Hippocampal formation (tissue), 2 donors: ENCODE measurements at places on chromosomes 11 and 22.

GRCh38 chr11:108620958-108621772 lies 27.6 kb upstream of the EXPH5 start:
- no peak for DNase-seq

DNA sequence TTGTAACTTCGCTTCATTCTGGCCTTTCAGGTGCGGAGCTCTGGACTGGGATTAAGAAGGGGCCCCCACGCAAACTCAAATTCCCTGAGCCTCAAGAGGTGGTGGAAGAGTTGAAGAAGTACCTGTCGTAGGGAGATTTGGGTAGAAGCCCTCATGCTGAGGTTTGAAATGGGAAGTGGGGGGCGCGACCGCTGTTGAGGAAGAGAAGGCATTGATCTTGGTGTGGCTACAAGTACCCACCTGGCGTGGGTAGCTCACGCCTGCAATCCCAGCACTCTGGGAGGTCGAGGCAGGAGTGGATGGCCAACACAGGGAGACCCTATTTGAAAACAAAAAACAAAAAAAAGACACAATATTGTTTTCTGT lies 779 bp downstream of the SELENOH start:
- DNase-seq: no peak

GRCh38 chr11:43360361-43361032 lies 1.8 kb downstream of the TTC17 start:
- DNase-seq: no peak

DNA sequence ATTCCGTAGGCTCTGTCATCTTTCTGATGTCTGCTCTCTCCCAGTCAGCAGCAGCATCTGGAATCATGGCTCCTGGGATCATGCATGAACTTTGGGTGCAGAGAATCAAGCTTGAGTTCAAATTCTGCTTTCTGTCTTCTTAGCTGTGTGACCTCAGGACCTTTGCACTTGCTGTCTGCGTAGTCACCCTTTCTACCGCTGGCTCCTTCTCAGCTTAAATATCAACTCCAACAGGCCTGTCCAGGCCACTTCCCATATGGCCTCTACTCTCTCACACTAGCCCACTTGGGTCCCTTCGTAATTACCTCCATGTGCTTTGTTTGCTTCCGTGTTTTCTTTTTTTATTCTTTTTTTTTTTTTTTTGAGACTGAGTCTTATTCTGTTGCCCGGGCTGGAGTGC lies 4.6 kb upstream of the GGA1 start:
- DNase-seq: no peak

DNA sequence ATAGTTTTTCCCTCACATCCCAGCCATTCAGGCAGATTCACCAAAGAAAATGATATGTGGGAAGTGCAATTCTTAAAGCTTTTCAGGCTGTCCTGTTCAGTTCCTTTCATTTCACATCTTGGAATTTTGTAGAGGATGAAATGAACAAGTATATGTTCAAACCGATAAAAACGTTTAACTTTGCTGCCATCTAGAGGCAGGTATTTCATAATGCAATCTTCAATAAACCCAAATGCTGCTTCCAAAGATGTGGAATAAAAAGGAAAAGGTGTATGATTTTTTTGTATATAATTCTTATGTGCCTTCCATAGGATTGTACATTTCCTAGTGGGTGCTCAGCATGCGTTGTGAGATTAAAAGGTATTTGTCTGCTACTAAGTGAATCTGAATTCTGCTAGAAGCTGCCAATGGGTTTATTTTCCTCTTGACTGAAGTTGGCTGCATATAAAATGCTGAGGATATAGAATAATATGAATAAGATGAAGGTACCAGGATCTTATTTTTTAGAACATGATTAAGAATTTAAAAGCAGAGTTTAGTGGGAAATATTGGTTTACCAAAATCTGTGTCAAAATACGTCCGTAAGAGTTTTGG lies 199.3 kb downstream of the PGR start:
- peak; percentile 86 for DNase-seq

DNA sequence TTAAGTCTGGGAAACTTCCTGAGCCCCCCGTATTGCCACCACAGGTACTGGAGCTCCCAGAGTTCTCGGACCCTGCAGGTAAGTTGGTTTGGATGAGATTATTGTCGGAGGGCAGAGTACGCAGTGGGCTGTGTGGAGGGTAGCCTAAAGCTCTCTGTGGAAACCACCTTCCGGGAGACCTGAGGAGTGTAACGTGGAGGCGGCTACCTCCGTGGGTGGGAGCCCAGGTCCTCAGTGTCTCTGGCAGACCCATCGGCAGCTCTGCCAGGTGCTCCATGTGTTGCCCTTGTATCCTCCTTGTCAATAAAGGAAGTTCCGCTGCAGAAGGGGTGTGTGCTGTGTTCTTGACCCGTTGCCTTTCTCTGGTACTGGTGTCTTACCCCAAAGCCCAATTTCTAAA lies 61.4 kb downstream of the SYT13 start:
- DNase-seq: no peak

GRCh38 chr11:100586361-100587101 lies 100.6 kb upstream of the ARHGAP42 start:
- no peak for DNase-seq

GRCh38 chr11:12598330-12599256 lies 75.6 kb upstream of the TEAD1 start:
- DNase-seq: no peak

- DNase-seq: no peak
These were observed 64.4 kb downstream of the SPON1 start for GRCh38 chr11:14026961-14027360.

- DNase-seq: no peak
These were observed 163.4 kb upstream of the NECTIN1 start for GRCh38 chr11:119892311-119892808.

- DNase-seq: no peak
These were observed 43.9 kb downstream of the DDX6 start for GRCh38 chr11:118746988-118747585.

- peak; percentile 99 for DNase-seq
These were observed at the start of gene YIF1A for GRCh38 chr11:66288671-66289547. TSS of gene YIF1A (minus strand) at chr11:66289143. CDS start at chr11:66288985, 158 bp downstream.

- peak; percentile 19 for DNase-seq
These were observed 77.0 kb downstream of the ZNF280B start for GRCh38 chr22:22431271-22432220.

GRCh38 chr11:127619946-127620345 lies 619.4 kb upstream of the KIRREL3 start:
- no peak for DNase-seq

DNA sequence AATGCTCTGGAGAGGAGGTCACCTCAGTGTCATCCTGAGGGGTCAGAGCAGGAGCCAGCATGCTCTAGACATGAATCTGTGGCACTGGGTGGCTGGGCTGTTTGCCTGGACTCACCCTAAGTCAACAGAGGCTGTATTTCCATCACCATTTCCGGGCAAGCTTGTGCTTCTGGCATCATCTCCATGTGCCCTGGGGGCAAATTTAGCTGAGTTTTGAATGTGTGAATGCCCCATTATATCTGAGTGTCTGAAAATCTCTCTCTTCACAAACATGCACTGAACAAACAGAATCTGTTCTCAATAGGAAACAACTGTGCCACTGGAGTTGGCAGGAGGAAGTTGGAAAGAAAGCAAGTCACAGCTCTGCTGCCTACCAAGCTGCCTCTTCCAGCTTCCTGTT lies 356.2 kb downstream of the GRM5 start:
- DNase-seq: peak; percentile 78

DNA sequence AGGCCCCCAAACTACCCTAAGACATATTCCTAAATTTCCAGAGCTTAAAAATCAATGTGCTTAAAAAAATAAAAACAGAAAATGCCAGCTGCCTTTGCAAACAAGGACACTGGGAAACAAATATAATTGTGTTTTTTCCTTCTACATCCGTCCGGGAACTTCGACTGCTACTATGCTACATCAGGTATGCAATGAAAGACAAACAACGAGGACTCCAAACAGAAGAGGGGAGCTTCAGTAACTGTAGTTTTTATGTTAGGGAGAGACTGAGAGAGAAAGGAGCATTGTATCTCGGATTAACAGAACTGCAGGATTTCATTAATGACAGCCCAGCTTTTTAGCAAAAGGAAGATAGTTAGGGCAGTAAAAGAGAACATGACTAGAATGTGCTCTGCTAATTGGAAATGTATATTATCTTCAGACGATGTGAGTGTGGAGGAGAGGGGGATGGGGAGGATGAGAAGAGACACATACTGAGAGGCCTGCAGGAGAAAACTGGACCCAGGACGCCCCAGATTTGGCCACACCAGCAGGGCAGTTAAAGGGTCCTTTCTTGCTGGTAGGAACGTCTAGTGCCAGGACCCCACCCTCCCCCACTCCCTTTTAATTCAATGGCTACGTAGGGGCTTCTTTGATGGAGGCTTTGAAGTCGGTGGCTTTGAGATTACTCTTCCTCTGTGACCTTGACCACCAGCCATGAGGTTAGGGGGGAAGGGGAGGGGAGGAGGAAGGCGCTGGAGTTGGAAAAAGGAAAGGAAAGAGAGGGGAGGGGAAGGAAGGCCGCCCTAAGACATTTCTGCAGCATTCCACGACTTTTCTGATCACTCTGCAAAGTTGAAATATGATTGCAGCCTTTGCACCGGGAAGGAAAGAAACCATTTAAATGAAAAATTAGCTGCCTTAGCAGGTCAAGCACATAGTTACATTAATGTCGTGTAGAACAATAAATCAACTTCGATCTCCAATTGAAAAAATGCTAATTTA lies 187.1 kb downstream of the BLID start:
- DNase-seq: no peak

DNA sequence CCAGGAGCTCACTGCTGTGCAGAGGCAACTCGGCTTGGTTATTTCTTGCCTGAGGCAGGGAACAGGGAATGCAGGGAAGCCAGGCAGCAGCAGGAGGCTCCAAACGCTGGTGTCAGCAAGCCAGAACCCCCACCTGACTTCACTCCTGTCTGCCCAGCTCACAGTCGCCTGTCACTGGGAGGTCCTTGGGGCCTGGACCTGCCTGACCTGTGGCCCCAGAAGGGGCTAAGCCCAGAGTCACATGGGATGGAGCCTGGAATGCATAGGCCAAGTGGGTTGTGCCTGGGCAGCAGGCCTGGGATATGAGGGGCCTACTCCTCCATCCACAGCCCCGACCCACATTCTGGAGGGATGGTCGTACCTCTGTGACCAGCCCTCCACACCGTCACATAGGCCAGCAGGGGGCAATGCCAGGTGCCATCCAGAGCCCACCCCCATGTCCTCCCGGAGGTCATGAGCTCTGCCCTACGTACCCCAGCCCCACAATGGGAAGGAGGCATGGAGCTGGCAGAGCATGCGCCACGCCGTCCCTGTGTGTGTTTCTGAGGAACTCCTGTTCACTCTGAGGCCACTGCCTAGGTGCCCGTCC lies 5.2 kb downstream of the RASSF7 start:
- no peak for DNase-seq

DNA sequence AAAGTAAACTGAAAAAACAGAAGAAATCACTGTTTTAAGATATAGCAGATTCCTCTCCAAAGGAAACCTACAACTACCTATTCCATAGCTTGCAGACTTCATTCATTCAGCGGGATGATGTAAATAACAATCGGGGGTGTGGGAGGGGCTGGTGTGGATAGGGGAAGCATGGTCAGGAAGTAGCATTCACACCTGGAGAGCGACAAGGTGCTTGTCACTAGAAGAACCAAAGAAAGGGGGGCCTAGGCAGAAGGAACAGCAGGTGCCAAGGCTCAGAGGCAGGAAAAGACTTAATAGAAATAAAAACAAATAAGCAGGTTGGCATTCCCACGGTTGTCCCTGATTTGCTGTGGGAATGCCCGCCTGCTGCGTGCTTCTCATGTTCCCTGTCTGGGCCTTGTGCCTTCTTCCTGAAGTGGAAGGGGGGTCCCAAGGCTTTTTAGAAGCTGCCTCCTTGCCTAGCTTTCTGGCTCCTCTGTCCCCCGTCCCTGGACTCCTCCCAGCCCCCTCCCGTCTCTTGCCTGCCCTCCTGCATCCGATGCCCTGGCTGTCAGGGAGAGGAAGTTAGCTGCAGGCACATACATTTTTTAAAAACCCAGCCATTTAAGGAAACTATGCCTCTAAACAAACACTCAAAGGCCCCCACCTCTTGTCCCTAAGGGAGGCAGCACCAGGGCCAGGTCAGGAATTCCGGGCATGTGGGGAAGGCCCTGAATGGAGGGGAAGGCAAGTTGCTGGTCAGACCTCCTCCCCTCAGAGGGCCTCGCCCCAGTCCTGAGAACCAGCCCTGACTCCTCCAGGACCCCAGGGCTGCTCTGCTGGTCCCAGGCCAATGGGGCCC lies 54.7 kb upstream of the PRDM11 start:
- no peak for DNase-seq

DNA sequence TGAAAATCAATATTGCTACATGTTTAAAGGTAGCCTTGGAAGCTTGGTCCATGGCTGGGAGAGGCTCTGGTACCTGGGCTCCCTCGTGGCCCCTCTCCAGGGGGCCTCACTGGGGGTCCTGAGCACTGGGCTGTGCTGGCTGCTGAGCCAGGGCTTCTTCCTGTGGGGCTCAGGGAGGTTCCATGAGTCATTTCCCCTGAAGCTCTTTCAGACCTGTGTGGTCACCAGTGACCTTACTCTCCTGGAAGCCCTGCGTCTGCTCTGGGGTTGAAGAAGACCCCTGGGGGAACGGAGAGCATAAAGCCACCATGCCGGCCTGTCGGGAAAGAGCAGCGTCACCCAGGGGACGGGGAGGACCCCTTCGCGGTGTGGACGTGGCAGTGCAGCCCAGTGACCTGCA lies 389.0 kb downstream of the TBC1D22A start:
- DNase-seq: no peak

DNA sequence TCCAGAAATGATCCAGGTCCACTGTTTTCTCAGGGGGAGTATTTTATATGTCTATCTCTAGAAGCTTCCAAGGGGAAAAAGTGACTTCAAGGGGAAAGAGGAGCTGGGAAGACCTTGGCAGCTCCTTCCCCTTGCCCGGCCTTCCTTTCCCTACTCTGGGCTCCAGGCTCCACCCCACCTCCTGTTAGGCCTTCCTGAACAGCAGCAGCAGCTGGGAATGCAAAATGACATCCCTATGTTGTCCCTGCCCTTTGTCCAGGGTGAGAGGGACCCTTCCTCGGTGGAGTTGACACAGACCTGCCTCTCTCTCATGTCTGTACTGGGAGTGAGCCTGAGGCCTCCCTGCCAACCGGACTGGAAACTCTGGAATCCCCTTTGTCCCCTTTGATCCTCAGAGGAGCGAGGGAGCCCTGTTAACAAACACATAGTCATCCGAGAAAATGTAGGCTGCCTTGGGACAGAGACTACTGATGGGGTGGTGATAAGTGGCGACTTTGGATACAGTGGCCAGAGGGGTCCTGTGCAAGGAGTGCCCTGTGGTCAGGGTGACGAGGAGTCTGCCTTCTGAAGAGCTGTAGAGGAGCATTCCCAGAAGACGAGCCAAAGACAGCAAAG lies 9.0 kb upstream of the MALAT1 start:
- peak; percentile 50 for DNase-seq

- no peak for DNase-seq
These were observed 10.9 kb downstream of the MRGPRF start for GRCh38 chr11:69002110-69002569.

DNA sequence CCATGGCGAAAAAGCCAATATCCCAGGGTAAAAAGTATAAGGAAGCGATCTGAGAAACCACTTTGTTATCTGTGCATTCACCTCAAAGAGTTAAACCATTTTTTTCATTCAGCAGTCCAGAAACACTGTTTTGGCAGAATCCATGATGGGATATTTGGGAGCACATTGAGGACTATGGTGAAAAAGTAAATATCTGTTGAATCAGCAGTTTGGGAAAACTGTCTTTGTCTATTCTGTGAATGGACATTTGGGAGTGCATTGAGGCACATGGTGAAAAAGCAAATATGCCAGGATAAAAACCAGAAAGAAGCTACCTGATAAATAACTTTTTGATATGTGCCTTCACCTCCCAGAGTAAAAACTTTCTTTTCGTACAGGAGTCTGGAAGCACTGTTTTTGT lies 187.4 kb downstream of the OR4A47 start:
- DNase-seq: no peak
